ENCODE measurements at places on chromosomes 4 and X.

GRCh38 chr4:154457471-154457870 is 34.1 kb downstream of the DCHS2 start:
- DNase-seq = no peak

DNA sequence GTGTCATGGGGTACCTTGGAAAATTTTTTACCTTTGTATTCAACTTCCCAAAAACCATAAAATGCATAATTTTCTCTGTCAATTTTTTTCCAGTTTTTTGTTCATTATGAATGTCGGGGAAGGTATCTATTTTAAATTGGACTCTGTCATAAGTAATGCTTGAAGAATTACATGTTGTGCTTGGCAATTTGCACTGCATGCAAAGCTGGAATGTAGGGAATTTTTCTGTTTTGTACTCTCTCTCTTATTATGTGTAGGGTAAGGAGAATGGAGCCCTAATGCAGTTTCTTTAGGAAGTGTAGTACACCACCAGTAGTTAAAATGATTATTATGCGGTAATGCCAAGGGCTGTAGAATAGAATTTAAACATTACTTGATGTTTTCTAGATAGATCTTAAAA is 137.7 kb upstream of the LIMCH1 start:
- no peak for DNase-seq

GRCh38 chrX:36684053-36684452 is 324.1 kb upstream of the FAM47C start:
- DNase-seq = no peak

DNA sequence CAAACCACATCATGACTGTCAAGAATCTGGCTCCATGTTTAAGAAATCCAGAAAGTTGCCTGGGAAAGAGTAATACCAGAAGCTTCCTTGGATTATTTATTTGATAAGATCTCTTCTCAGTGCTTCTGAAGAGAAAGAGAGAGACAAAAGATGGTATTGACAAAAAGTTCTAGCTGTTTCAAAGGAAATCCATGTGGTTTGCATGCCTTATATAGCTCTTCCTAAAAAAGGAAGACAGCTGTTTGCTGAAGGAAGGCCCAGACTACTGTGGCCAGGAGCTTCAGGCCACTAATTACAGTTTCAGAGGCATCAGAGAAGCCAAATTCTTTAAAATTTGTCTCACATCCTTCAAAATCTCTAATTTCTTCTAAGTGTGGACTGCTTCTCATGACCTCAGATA is 565.2 kb upstream of the SLIT2 start:
- no peak for DNase-seq

- DNase-seq = no peak
Observed at GRCh38 chrX:119482041-119482440, 13.8 kb downstream of the SLC25A5 start.

- DNase-seq = no peak
Observed at GRCh38 chrX:154404625-154405192, 4.3 kb downstream of the DNASE1L1 start.

DNA sequence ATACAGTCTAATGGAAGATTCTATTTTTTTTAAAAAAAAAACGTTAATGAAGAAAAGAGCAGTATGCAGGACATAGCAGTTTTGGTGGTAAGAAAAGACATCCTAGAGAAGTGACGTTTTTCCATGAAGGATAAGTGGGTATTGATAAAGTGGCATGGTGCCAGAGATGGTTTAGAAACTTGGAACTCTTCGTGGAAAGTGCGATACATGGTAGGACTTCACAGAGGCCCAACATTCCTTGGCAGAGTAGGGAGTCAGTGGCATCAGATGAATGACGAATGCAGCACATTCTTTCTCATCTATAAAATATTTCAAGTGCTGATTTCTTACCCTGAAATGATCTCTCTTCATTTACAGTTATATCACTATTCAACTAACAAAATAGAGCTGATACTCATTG is 298.7 kb downstream of the CCSER1 start:
- DNase-seq = no peak

GRCh38 chrX:24528605-24529004 is 63.5 kb downstream of the PDK3 start:
- DNase-seq = no peak

DNA sequence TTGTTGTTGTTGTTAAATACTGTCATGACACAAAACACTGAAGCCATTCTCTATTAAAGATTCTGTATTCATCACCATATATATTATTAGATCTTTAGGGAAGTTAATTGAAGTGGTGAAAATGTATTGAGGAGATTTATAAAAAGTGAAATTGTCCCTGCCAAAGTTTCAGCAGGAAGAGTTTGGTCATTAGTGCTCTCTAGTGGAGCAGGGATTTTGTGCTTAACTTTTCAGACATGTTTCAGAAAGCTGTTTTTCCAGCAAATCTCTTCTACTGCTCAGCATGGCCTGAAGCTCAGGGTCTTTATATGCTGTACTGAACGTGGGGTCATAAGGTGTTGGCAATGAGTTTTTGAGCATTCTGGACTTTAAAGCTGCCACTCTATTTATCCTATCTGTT is 36.7 kb upstream of the CXXC4 start:
- DNase-seq = no peak

GRCh38 chr4:104967034-104967401 is 179.7 kb upstream of the TET2 start:
- no peak for DNase-seq

DNA sequence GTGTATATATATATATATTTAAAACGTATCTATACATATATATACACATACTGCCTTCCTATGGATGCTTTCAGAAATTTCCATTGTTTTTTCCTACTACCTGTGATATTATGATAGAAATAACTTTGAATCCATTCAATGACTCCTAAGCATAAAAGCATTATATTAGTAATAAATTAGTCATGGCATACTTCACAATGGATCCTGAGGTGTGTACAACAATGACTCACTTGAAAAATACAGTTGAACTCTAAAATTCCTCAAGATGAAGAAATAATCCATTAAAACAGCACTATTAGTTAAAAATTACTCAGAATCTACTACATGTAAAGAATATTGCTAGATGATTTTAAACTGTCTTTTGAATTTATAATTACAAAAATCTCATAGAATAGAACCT is 201.1 kb downstream of the STPG2 start:
- no peak for DNase-seq

DNA sequence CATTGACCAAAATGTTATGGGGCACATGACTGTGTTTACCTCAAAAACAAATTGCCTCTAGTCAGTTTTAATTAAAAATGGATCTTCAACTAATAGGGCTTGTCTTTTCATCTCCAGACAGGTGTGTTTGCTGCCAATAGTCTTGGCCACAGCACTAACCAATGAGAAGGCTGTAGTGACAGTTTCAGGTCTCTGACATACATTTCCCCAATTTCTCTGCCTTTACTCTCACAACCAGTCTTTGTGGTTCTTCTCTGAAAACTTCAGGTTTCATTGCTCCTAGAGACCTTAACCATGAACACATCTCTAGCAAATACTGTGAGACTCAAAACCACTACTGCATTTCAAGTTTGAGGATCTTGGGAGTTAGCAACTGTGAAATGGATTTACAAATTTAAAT is 3.5 kb upstream of the EDNRA start:
- DNase-seq = no peak

- DNase-seq = peak; percentile 2
Observed at GRCh38 chrX:43958529-43958928, 14.7 kb downstream of the NDP start.

- DNase-seq = no peak
Observed at GRCh38 chrX:20019672-20020365, 29.0 kb upstream of the BCLAF3 start.

GRCh38 chrX:47572773-47573340 is 9.4 kb upstream of the TIMP1 start:
- no peak for DNase-seq

DNA sequence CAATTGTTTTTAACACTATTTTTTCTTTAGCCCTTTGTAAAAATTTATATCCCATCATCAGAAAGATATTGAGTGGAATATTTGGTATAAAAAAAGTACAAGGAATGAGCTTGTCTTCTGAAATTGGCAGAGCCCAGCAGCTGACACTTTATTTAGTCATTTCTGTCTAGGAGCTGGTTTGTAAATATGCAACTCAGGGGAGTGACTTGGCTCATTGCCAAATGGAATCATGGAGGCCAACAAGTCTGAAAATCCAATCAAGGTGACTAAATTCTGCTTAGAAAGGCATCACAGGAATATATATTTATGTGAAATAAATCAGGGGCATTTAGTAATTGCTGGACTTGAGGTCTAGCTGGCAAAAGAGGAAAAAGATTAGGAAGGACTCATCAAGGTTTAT is 74.4 kb downstream of the OTC start:
- no peak for DNase-seq

- peak; percentile 2 for DNase-seq
Observed at GRCh38 chrX:13487731-13488505, 81.5 kb upstream of the EGFL6 start.

GRCh38 chr4:123229286-123229685 is 167.3 kb upstream of the SPRY1 start:
- no peak for DNase-seq

- no peak for DNase-seq
Observed at GRCh38 chr4:145171911-145172310, 8.5 kb downstream of the OTUD4 start.

GRCh38 chr4:131499141-131499873 is 1649.8 kb upstream of the PCDH10 start:
- peak; percentile 3 for DNase-seq

- no peak for DNase-seq
Observed at GRCh38 chr4:130099105-130099504, 1003.2 kb downstream of the C4orf33 start.

DNA sequence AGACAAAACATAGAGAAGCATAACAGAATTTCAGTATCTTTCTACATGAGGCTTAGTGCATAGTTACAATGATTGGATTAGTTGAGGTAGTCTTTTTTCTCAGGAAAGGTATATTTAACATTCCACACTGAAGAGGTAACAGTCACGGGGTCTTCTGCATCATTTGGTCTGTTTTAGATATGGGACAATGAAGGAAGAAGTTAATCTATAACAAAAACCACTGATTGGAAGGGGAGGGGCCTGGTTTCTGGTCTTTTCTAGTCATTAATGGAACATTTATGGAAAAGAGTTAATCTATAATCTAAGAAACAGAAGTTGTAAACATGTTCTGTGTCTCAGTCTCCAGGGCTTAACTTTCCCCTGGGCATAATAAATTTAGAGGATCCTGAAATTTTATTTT is 37.3 kb upstream of the HPSE start:
- DNase-seq = no peak

GRCh38 chr4:112513971-112514646 is 1.9 kb downstream of the NEUROG2 start:
- no peak for DNase-seq

DNA sequence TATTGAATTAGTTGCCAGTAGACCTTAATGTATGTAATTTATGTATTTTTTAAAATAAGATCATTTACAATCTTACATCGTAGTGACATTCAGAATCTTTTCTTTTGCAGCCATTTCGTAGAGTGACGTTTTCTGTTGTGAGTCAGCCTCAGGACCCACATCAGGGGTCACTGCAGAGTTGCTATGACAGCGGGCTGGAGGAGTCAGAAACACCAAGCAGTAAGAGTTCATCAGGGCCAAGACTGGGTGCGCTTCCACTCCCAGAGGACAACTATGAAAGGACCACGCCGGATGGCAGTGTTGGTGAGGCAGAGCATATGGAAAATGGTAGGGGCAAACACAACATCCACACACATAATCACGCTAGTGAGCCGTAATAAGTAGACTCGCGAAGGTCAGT is 199.9 kb downstream of the PCDH7 start:
- no peak for DNase-seq

DNA sequence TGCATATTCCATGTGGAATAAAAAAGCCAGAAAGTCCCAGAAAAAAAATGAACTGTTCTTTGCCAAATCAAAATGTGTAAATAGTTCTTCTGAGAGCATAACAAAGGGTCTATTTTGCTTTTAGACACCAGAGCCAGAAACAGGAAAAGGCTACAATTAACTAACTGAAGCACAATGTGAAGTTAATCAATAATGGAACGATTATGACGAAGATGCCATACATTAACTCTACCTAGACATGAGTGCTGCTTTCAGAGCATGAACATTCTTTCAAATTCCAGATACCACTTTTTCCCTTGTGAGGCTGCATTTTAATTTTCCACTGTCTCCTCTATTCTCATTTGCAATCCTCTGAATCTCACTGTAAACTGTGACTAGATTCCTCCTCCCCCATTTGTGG is 48.7 kb upstream of the PHOX2B start:
- DNase-seq = no peak

DNA sequence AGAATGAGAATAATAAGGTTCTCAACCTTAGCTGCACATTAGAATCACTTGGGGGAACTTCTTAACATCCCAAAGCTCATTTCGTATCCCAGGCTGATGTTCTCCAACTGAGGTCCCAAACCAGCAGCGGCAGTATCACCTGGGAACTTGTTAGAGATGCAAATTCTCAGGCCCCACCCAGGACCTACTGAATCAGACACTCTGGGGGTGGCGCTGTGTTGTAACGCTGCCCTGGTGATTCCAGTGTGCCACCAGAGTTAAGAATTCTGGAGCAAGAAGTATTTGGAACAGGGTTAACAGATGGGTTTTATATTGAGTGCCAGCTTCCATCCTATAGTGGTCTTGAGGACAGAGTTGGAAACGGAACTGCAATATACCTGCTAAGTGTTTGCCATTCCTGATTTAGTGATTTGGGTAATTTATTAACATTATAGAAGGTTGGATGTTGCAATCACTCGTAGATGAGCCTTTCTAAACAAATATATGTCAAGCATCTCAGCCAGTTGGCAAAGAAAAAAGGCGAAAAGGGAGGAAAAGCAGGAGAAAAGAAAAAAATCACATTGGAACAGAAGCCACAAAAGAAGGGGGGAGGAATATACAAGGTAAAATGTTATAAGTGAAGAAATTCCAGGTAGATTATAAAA is 141.0 kb downstream of the ARX start:
- DNase-seq = no peak

GRCh38 chr4:108385076-108385475 is 216.3 kb upstream of the LEF1 start:
- no peak for DNase-seq

GRCh38 chr4:25811374-25811690 is 51.5 kb downstream of the SEL1L3 start:
- no peak for DNase-seq

GRCh38 chr4:150784305-150784704 is 202.4 kb downstream of the MAB21L2 start:
- DNase-seq = no peak

GRCh38 chrX:18491587-18492340 is 66.4 kb downstream of the CDKL5 start:
- DNase-seq = no peak

- DNase-seq = peak; percentile 11
Observed at GRCh38 chrX:70434914-70435586, 9.6 kb upstream of the DLG3 start.

- no peak for DNase-seq
Observed at GRCh38 chrX:47174846-47175587, 18.6 kb upstream of the UBA1 start.

GRCh38 chrX:2785538-2785937 is 33.7 kb downstream of the XG start:
- no peak for DNase-seq
